Naive thymus-derived CD8-positive, alpha-beta T cell (primary cell): ENCODE measurements at places on chromosomes 11 and 22.

GRCh38 chr22:20128902-20129746 is 2.5 kb upstream of the ZDHHC8 start:
- peak; percentile 31 for DNase-seq

GRCh38 chr11:69159150-69159852 is 3.6 kb downstream of the SMIM38 start:
- no peak for DNase-seq

- no peak for DNase-seq
Measured at GRCh38 chr11:64356498-64357411, 2.2 kb upstream of the RPS6KA4 start.

- peak; percentile 20 for DNase-seq
Measured at GRCh38 chr11:22666688-22667439, 453 bp downstream of the GAS2 start.

DNA sequence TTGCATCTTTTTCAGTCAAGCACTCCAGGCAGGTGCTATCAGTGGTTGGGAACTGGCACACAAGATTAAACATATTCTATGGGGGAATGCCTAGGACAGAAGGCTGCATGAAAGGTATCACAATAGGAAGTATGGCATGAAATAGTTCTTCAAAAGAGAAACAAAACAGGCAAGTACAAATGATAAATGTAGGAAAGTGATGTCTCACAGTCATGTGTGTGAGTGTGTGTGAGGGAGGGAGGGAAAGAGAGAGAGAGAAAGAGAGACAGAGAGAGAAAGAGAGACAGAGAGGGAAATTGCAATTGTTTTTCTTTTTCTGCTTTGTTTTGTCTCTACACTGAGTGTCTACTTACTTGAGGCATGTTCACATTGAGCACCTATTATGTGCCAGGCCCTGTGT is 456.3 kb downstream of the MIAT start:
- no peak for DNase-seq

- DNase-seq, result no peak
Measured at GRCh38 chr11:112966561-112966960, 5.3 kb downstream of the NCAM1 start.

- DNase-seq, result peak; percentile 63
Measured at GRCh38 chr22:20549232-20549841, 41.9 kb downstream of the MED15 start.

DNA sequence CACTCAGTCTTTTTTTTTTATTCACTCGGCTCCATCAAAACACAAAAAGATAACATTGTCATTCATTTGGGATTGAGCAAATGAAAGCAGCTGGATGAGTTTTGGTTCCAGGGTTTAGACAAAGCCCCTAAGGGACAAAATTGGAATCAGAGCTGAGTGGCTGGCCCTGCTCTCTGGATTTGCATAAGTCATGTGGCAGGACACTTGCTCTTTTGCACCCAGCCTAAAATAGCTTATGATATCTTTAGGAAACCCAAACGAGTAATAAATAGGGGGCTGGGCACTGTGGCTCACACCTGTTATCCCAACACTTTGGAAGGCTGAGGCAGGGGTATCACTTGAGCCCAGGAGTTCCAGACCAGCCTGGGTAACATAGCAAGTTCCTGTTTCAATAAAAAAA is 11.0 kb upstream of the TMEM121B start:
- DNase-seq, result no peak
